ENCODE measurements at places on chromosomes 1 and 21.
A peak's percentile ranks its signal among the peaks of the same experiment; 100 is the strongest.

GRCh38 chr21:38925923-38926322 is 120.2 kb downstream of the ETS2 start:
- DNase-seq, result no peak

DNA sequence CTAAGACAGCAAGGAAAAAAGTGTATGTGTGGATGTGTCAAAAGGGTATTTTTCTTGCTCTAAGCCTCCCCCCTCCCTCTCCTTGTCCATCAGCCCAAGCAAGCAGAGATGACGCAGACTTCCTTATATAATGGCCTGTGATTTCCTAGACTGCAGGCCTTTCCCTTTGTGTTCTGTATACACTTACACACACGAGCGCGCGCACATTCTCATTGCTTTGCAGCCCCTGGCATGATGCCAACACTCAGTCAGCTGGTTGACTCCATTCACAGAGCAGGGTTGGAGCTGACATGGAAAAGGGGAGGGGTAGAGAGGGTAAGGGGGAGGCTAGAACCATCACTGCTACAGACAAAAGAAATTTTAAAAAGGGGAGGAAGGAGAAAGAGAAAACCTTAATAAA is 41.8 kb downstream of the GATAD2B start:
- DNase-seq, result peak; percentile 44

GRCh38 chr21:31305888-31306287 is 38.2 kb downstream of the TIAM1 start:
- DNase-seq, result no peak

DNA sequence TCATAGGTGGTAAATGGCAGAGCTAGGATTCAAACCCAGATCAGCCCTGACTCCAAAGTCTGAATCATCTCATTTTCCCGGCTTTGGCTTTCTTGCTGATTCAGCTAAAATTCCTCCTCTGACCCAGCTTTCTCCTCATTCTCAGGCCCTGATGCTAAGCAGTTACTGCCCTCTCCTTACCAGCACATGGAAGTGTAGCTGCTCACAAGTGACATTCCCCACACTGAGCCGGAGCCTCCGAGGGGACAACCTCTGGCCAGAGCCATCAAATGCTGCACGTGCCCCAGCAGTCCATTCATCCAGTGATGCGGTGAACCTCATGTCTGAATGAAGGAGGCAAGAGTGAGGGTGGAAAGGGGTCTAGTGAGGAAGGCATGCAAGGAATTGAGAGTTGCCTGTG is 11.1 kb downstream of the ITGA10 start:
- no peak for DNase-seq

GRCh38 chr1:19654886-19655717 is 9.6 kb upstream of the HTR6 start:
- DNase-seq, result no peak

DNA sequence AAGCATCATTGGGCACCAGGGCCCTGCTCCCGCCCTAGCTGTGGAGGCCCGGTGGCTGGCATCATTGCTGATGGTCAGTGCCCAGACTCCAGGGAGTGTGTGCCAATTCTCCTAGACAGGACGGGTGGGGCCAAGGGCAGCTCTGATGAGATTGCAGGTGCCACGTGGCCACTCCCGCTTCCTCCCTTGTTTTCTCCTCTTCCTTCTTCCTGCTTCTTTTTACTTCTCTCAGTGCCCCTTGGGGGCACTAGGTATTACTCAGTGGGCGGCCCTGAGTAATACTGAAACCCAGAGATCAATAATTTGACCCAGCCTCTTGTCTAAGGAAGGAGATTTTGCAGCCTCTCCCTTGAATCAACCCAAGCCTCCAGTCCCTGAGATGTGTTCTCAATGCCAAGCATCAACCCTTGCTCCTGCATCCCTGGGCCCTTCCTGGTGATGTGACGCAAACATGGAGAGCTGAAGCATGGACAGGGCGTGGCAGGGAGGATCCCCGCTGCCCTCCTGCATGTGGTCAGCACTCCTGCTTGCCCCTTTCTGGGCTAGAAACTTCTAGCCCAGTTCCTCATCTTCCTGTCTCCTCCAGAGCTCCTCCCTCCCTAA is 32.4 kb downstream of the CDK18 start:
- DNase-seq, result no peak

DNA sequence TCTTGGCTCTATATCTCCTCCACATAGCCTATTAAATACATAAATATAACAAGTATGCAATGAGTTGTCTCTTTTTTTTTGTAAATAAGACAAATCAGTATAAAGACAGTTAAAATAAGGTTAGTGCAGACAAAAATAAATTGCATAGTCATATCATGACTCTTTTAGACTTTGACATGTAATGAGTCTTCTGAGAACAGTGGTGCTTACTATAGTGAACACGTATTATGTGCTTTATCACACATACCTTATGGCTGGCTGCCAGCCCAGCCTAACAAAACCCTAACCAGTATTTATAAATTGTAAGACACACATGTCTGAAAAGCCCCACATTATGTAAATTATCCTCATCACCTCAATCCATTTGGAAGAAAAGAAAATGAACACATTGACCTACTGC is 29.1 kb upstream of the F13B start:
- no peak for DNase-seq

- no peak for DNase-seq
Measured at GRCh38 chr1:183385340-183386144, 32.6 kb downstream of the NMNAT2 start.

DNA sequence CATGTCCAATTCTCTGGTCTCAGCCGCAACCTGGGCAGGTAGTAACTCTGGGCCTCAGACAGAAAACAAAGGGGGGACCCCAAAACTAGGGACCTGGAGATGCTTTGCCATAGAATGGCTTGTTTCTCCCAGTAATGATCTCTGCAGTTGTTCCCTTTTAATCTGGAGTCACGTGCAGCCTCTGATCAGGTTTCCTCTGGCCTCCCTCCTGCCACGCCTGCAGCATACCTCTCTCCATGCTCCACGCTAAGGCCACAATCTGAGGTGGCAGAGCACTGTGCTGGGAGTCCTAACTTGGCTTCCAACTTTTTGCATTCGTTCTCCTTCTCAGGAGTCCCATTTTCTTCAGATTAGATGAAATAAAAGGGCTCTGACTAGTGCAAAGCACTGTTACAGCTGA is 1.9 kb downstream of the PABPC4 start:
- no peak for DNase-seq

GRCh38 chr21:41834252-41834925 is 44.8 kb downstream of the PRDM15 start:
- no peak for DNase-seq

GRCh38 chr1:5913078-5913845 is 79.0 kb downstream of the NPHP4 start:
- peak; percentile 55 for DNase-seq

DNA sequence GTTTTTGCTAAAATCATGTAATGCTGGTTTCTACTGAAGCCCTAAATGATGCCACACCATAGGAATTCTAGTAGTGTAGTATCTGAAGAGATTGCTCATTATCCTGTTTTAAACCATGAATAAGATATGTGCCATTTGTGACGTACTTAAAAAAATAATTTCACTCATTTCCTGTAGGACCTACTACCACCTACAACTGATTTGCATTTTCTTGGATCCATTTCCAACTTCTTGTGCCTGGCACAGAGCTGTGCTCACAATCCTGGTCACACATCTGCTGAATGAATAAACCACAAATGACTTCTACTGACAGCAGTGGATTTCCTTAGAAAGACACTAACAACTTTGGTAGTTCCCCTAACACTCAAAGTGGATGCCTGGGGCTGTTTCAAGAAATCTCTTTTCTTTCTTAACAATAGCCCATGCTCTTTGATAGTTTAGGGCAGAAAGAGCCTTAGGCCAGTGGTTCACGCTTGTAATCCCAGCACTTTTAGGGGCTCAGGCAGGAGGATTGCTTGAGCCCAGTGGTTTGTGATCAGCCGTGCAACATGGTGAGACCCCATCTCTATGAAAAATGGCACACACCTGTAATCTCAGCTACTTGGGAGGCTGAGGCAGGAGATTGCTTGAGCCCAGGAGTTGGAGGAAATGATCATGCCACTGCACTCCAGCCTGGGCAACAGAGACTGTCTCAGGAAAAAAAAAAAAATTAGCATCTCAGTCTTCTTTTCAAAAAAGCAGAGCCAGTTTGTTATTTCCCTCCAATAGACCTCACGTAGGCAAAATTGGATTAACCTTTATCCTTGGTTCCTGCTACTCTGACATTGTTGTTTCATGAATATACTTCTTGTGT is 13.0 kb upstream of the BATF3 start:
- DNase-seq, result no peak

GRCh38 chr1:1216770-1217620 is 3.0 kb upstream of the TNFRSF4 start:
- DNase-seq, result no peak

- no peak for DNase-seq
Measured at GRCh38 chr1:52915855-52916220, 5.7 kb downstream of the ECHDC2 start.

GRCh38 chr1:186682736-186683135 is 2.5 kb upstream of the PTGS2 start:
- no peak for DNase-seq

DNA sequence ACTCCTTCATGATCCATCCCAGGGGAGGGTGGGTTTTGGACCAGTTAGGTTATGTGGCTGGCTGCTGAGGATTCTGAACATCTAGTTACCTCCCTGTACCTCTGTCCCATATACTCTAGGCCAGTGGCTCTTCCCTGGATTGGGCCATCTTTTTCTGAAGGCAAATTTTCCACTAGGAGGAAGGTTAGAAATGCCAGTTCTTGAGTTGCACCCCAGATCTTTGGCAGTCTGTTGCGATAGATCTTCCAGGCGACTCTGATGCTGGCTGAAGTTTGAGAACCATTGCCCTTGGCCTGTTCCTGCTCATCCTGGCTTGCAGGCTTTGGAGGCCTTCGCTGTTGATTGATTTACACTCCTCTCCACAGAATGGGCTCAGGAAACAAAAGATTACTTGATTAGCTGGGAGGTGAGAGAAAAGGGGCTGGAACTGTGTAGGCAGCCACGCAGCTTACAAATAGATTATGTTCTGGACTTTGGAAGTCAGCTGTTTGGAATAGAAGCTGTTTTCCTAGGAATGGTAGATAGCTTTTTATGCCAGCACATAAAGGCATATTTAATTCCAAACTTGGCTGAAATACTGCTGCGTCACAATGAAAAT is 110.1 kb downstream of the MRPS6 start:
- DNase-seq, result no peak

DNA sequence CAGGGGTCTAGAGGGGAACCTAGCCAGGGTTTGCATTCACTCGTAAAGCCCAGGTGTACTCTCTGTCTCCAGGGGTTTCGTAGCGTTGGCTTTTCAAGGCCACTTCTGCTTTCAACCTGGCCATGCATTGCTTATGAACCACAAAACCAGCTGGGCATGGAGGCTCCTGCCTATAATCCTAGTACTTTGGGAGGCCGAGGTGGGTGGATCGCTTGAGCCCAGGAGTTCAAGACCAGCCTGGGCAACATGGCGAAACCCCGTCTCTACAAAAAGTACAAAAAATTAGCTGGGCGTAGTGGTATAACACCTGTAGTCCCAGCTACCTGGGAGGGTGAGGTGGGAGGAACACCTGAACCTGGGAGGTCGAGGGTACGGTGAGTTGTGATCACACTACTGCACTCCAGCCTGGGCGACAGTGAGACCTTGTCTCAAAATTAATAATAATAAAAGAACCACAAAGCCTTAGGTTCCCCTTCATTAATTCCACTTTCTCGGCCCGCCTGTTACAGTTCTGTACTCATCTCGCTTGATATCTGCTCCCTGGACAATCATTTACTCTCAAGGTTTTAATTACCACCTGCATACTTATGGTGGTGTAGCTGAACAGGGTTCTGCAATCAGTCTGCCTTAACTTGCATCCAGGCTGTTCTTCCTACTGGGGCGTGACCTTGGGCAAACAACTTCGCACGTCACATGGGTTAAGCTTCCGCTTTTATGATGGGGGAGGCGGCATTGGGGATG is 6.1 kb downstream of the SLC16A4 start:
- no peak for DNase-seq

DNA sequence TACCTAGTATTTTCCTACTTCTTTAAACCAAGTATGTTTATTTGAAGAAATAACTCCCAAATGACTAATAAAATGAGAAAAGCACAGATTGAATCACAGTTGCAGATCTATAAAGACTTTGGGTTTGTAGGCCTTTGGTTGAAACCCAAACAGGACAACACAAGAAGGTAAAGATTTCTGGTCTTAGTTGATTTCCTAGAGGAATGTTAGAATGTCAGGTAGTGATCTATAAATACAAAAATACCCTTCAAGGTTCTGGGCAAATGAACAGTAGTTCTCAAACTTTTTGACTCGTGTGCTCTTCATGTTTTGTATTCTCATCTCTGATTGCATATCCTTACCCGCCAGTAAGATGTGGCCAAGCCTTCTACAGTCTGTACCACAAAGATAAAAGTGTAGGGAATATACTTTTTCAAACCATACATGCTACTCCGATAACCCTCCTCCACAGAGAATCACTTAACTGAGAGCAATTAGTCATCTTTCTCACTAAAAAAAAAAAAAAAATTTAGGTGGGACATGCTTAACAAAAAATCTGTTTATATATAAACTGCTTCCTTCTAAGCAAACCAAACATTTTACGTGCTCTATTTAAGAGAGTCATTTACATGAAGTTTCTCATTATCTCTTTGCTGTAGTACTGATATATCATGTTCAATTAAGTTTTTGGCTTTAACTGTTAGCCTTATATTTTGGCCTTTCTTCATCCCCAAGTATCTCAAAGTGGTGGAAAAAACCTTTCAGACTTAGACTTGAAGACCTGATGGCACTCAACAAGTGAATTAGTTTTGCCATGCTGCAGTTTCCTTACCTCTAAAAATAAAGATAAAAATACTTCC is 36.0 kb downstream of the CNIH4 start:
- DNase-seq, result no peak

GRCh38 chr1:198925567-198925966 is 286.7 kb downstream of the PTPRC start:
- no peak for DNase-seq

DNA sequence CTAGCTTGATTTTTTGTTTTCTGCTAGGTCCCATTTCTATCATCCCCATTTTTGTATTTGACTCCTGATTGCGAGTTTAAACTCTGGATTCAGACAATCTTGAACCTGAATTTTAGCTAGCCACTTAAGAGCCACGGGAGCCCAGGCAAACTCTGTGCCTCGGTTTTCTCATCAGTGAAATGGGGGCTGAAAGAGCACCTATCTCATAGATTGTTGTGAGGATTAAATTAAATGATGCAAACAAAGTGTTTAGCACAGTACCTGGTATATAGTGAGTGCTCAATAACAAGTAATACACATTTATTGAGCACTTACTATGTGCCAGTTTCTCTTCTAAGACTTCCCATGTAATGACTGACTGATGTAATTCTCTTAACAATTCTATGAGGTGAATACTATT is 158.1 kb upstream of the POU3F1 start:
- DNase-seq, result no peak

- DNase-seq, result no peak
Measured at GRCh38 chr1:150550222-150551050, 1.2 kb downstream of the ADAMTSL4 start.
